Renal pelvis (tissue), 12 donors: ENCODE measurements at places on chromosomes 16 and 17. TPM values are rescaled to one million over a fixed set of nuclear protein-coding genes. Genes with fewer than 3 reads are reported as not detected.

CMTM2 gene
- 0.61 TPM for polyA plus RNA-seq

NACA2 gene
- 2.6 TPM for polyA plus RNA-seq

NHLRC4 gene
- 9.6 TPM for polyA plus RNA-seq

CHTF8 gene
- polyA plus RNA-seq: 168 TPM

SLC22A31 gene
- polyA plus RNA-seq: 0.63 TPM

- DNase-seq: no peak
These were observed 119.2 kb downstream of the RPTOR start for GRCh38 chr17:80663781-80664206.

DNA sequence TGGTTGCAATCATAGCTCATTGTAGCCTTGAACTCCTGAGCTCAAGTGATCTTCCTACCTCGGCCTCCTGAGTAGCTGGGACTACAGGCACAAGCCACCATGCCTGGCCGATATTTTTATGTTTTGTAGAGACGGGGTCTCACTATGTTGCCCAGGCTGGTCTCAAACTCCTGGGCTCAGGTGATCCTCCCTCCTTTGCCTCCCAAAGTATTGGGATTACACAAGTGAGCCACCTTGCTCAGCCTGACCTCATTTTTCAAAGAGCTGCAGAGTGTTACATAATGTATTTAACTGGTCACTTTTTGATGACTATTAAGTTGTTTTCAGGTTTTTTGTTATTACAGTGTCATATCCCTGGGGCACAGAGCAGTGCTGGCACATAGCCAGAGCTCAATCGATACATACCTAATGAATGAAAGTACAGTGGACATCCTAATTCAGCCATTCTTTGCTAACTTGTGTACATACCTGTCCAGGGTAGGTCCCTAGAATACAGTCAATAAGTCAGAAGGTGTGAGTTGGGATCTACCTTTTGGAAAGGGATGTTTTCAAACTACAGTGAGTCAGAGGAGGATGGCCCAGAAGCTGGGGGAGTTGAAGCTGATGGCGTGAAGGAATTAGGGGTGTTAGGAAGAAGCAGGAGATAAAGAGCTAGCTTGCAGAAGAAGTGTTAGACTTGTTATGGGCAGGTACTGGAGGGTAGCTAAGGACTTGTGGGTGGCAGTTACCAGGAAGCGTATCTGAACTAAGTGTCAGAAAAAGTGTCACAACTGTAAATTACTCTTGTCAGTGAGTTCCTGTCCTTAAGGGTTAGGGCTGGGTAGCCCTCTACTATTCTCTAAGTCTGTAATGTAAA is 20.1 kb upstream of the CYLD start:
- no peak for DNase-seq

DNA sequence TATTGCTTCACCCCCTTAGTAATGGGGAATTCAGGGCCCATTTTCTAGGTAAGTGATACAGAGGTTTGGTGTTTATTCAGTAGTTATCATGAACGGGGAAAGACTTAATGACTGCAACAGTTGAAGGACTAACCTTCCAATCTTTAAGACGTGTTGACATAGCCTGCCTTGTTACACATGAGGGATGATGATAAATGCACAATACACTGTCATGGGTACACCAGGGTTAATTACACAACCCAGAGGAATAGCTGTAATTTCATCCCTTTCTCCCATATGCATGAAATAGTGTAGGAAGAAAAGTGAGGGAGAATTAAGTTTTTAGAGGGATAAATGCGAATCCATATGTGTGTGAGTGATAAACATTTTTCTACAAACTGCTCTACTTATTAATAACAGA is 10.7 kb downstream of the MYH4 start:
- DNase-seq: peak; percentile 46

DNA sequence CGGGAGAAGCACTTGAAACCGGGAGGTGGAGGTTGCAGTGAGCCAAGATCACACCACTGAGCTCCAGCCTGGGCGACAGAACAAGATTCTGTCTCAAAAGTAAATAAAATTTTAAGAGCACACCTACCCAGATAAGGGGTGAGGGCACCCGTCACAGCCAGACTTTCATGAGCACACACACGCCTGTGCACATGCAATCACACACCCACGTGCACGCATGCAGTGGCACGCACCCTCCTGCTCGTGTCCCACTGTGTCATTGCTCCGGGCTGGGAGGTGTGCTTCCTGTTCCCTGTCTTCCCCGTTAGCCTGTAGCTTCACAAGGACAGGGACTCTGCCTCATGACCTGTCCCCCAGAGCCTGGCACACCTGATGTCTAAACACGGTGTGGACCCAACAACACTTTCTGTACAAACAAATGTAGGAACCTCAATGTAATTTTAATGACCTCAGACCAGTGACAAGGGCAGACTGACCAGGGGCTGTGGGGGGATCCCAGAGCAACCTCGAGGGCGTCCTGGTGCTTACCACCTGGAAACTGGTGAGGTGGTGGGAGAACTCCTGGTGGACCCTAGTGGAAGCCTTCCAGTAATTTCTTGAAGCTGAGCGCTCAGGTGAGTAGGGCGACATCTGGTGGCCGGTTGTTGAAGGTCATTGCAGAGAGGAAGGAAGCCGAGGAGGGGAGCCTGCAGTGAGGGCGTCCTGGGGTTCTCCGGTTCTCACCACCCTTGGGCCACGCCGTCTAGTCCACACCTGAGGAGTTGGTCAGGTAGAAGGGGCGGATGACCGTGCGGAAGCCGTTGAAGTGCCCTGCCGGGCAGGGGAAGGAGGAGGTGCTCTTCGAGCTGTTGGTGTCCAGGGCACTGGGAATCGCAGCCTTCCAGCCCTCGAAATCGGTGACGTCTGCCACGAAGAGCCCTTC is 8.6 kb downstream of the LGALS3BP start:
- peak; percentile 79 for DNase-seq

DNA sequence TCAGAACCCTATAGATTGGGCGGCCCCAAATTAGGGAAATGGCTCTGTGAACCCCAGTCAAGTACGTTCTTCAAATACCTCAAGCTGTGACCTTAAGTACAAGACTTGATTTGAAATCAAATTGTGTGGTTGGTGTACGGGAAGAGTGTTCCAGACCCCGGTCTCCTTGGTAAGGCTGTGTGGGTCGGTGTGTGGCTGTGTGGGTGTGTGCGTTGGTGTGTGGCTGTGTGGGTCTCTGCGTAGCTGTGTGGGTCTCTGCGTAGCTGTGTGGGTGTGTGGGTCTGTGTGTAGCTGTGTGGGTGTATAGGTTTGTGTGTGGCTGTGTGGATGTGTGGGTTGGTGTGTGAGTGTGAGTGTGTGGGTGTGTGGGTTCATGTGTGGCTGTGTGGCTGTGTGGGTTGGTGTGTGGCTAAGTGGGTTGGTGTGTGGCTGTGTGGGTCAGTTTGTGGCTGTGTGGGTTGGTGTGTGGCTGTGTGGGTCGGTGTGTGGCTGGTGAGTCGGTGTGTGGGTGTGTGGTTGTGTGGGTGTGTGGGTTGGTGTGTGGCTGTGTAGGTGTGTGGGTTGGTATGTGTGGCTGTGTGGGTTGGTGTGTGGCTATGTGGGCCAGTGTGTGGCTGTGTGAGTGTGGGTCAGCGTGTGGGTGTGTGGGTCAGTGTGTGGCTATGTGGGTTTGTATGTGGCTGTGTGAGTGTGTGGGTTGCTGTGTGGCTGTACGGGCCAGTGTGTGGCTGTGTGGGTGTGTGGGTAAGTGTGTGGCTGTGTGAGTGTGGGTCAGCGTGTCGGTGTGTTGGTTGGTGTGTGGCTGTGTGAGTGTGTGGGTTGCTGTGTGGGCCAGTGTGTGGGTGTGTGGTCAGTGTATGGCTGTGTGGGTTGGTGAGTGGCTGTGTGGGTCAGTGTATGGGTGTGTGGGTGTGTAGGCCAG is 238.7 kb upstream of the ZFHX3 start:
- DNase-seq: no peak

GRCh38 chr16:81900456-81900855 is 110.8 kb downstream of the SDR42E1 start:
- DNase-seq: no peak

DNA sequence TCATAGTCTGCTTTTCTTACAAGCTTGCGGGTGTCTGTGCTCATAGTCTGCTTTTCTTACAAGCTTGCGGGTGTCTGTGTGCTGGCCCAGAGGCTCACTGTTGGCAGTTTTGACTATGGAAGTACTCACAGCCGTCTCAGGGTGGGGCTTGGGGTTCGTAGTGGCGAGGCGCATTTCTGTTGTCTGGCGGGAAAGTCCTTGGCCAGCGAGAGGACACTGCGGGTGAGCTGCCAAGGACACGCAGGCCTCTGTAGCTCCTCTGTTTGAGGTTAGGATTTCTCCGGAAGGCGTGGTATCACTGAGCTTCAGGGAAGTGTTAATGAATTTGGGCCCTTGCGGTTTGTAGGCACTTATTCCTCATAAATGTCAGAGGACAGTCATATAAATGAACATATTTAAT is 13.5 kb downstream of the TBCD start:
- DNase-seq: no peak

DNA sequence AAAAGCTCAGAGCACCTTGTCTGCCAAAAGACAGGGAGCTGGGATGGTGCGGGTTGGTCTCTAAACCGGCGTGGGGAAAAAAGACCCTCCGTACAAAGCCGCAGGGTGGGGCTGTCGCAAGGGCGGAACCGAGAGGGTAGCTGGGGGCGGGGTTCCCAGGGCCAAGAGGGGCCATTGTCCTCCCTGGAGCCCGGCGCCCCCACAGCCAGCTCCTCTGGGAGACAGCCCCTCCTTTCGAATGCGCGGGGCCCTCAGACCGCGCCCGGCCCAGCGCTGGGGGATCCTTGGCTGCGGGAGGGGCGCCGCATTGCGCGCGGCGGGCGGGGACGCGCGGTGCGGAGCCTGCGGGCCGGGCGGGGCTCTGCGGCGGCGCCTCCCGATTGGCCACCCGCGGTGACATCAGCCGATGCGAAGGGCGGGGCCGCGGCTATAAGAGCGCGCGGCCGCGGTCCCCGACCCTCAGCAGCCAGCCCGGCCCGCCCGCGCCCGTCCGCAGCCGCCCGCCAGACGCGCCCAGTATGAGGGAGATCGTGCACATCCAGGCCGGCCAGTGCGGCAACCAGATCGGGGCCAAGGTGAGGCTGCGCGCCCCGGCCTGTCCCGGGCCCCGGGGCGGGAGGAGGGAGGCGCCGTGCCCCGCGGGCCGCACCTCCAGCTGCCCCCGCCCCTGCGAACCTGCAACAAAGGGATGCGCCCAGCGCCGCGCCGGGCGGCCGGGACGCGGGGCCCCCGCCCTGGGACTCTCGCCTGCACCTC is at the start of gene TUBB3:
Gene TUBB3, plus strand, starts transcription at position 459 of the 756 bp plus-strand sequence. Its CDS starts 60 bp downstream, at position 519.
- DNase-seq: peak; percentile 66

- DNase-seq: no peak
These were observed 22.8 kb downstream of the OMG start for GRCh38 chr17:31274252-31274651.

- DNase-seq: no peak
These were observed 10.1 kb downstream of the GAST start for GRCh38 chr17:41722231-41722630.

- peak; percentile 79 for DNase-seq
These were observed 1.5 kb downstream of the NDRG4 start for GRCh38 chr16:58501242-58502131.

DNA sequence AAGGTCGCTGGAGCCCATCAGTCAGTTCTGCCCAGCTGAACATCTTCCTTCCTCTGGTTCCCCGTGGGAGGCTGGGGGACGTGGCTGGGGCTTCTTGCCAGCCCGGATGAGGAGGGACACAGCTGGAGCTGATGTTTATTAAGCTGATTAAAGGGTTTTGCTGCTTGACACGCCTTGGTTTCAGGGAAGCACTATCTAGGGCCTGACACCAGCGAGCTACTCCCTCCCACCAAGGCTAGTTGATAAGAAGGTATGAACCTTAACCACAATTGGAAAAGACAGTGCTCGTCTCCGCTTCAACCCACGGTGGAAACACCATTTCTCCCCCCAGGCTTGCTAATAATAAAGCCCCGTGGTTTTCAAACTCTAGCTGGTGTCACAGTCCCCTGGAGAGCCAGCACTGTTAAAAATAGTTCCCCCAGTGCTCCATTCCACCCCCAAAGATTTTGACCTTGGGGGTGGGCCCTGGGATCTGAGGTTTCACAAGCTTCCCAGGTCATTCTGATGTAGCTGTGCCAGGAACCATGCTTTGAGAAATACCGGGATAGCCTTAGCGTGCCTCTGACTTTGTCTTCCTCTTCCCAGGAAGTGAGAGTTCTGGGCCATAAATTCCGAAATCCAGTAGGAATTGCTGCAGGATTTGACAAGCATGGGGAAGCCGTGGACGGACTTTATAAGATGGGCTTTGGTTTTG is 5.5 kb downstream of the DHODH start:
- DNase-seq: no peak

DNA sequence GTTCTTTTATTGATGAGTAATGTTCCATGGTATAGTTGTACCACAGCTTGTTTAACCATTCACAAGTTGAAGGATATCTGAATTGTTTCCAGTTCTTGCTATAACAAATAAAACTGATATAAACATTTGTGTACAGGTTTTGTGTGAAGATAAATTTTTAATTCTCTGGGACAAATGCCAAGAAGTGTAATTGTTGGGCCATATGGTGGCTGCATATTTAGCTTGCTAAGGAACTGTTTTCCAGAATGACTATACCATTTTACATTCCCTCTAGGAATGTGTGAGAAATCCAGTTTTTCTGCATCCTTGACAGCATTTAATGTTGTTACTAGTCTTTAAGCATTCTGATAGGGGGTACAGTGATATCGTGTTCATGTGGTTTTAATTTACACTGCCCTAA is 368.5 kb downstream of the KIF2B start:
- DNase-seq: no peak

DNA sequence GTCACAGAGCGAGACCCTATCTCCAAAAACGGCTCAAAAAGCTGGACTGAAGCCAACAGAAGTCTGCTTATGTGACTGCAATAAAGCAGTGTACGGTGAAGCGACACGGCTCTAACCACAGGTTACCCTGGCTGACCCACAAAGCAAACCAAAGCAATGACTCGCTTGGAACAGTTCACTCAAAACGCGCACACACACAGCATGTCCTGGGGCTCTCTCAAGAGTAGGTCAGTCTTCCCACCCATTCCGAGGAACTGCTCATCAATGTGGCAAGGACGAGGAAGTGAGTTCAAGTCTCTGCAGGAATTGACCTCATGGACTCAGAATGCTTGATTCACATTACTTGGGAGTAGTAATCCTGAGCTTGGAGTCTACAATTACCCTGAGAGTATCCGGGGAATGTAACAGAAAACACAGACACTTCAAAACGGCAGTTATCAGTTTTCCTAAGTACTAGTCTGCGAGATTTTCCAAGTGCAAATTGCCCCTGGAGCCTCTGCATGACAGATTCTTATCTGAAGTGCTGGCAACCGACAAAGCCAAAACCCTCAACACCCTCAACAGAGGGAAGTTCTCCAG is 25.4 kb downstream of the PELP1 start:
- no peak for DNase-seq

- no peak for DNase-seq
These were observed 111.3 kb upstream of the NOL11 start for GRCh38 chr17:67606471-67606870.

DNA sequence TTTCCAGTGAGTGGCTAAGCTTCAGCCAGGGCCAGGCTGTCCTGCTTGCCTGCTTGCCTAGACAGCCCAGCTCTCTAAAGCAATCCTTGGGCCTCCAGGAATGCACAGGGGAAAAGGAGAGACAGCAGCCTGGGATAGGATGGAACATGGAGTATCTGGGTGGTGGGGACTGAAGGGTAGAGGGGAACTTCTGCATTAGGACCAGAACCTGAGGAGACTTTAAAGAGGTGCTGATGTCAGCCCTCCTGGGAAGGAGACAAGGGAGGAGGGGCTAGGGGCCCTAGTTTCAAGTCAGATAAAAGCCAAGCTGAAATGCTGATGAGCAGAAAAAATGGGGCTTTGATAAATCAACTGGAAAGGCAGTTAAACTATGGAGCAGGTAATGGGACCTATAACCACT is 1.8 kb downstream of the HOXB7 start:
- DNase-seq: no peak
